ENCODE measurements at places on chromosomes 2 and 18. TPM values are rescaled to one million over a fixed set of nuclear protein-coding genes. Genes with fewer than 3 reads are reported as not detected.

Gene ITGB6
- not detected for polyA plus RNA-seq

Gene C1QL2
- polyA plus RNA-seq = 0.87 TPM

- H3K4me1 ChIP-seq = no peaks in the 10 kb centered on the region
- H3K4me3 ChIP-seq = no peak overlapping the region
These were observed 861.7 kb downstream of the SLC4A3 start for GRCh38 chr2:220489121-220489520.

DNA sequence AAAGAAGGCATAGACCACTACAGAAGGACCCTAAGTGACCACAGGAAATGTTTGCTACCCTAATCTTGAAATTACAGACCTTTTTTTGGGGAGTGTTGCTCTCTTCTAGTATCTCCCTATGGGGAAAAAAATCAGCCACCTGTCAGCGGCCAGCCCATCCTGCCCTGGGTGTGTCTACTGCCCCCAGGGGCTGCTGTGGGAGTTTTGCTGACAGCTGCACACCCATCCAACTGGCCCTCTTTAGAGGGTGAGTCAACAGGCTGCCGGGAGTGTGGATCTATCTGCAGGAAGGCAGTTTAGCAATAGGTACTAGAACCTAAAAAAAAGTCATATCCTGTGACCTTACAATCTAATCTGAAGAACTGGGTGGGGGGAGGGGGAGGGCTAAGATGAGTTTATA is 796 bp upstream of the DYSF start:
- peak overlapping the region; percentile 86 for H3K4me3 ChIP-seq
- H3K27me3 ChIP-seq = peaks cover 34% of the 10 kb centered on the region
- no peaks in the 10 kb centered on the region for H3K36me3 ChIP-seq
- H3K27ac ChIP-seq = no peak overlapping the region

Gene EN1
- polyA plus RNA-seq = 0.21 TPM

Gene UPP2
- polyA plus RNA-seq = not detected

GRCh38 chr2:202765436-202765835 is 106.1 kb downstream of the ICA1L start:
- no peak for DNase-seq
- H3K27ac ChIP-seq = peak overlapping the region; percentile 42
- H3K27me3 ChIP-seq = no peaks in the 10 kb centered on the region
- no peak overlapping the region for H3K4me3 ChIP-seq
- H3K36me3 ChIP-seq = no peaks in the 10 kb centered on the region

Gene ITPRIPL1
- polyA plus RNA-seq = 5.3 TPM

- H3K4me3 ChIP-seq = no peak overlapping the region
- no peaks in the 10 kb centered on the region for H3K27me3 ChIP-seq
- no peak overlapping the region for H3K27ac ChIP-seq
- DNase-seq = no peak
These were observed 50.9 kb upstream of the RGPD4 start for GRCh38 chr2:107775791-107776190.

Data from GM23338 (cell line).